ENCODE measurements at places on chromosomes 11 and 22.
A peak's percentile ranks its signal among the peaks of the same experiment; 100 is the strongest.

DNA sequence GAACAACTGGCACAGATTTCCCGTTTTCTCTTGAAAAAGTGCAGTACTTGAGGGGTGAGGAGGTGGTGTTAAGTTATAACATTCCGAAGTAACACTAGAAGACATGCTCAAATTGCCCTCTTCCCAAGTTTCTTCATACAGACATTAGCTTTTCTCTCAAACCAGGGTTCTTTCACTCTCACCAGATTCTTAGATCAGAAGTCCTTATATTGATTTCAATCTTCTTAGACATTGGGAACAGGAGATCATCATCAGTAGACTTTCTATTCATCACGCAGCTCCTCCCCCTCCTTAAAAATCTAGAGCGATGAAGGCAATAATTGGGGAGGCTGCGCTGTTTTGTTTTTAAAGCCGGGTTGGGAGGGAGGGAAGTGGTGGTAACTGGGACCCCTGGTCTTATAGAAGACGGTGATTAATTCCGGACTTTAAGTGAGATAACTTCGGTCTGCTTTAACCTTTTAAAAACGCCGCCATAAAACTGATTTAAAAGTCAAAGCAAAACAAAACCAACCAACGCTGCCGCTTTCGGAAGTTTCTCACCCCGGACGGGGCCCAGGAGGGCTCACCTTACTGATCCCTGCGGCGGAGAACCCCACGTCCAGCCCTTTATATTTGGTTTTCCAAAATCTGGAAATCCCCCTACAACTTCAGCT, 665 bp downstream of the USP28 start:
- no peak for DNase-seq

GRCh38 chr11:79538775-79539174, 97.9 kb upstream of the TENM4 start:
- DNase-seq = no peak

- DNase-seq = no peak
Measured at GRCh38 chr11:129259931-129260348, 67.8 kb upstream of the ARHGAP32 start.

DNA sequence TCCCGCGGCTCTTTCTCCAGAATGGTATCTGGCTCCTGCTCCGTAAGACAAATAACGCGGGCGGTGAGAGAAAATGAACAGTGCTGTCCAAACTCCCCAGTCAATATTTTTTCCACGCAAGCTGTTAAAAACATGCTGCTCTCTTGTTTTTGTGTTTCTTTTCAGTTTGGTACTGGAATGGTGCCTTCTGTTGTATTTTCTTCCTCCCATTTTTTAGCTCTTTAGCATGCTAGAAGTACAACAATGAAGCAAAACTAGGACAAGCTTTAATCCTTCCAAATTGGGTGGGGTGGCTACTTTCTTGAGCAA, 599 bp upstream of the PPP2R1B start:
- no peak for DNase-seq

- DNase-seq = no peak
Measured at GRCh38 chr11:44839458-44840084, 111.1 kb downstream of the TP53I11 start.

- no peak for DNase-seq
Measured at GRCh38 chr11:79025622-79026021, 415.2 kb downstream of the TENM4 start.

DNA sequence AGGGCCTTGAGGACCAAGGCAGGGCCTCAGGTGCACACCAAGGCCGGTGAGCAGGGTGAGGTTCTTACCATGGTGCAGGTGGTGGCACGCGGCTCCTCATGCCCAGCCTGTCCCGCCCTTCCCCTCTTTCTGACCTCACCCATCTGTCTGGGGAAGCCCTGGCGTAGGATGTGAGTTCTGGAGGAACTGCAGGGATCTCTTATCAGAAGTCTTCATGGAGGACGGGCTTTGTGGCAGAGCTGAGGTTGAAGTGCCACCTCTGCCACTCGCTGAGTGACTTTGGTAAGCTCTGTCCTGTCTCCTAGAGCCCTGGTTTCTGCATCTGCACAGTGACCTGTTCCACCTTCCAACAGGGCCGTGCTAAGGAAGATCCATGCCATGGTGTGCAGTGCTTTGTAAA, 49.1 kb downstream of the LRRC32 start:
- no peak for DNase-seq

DNA sequence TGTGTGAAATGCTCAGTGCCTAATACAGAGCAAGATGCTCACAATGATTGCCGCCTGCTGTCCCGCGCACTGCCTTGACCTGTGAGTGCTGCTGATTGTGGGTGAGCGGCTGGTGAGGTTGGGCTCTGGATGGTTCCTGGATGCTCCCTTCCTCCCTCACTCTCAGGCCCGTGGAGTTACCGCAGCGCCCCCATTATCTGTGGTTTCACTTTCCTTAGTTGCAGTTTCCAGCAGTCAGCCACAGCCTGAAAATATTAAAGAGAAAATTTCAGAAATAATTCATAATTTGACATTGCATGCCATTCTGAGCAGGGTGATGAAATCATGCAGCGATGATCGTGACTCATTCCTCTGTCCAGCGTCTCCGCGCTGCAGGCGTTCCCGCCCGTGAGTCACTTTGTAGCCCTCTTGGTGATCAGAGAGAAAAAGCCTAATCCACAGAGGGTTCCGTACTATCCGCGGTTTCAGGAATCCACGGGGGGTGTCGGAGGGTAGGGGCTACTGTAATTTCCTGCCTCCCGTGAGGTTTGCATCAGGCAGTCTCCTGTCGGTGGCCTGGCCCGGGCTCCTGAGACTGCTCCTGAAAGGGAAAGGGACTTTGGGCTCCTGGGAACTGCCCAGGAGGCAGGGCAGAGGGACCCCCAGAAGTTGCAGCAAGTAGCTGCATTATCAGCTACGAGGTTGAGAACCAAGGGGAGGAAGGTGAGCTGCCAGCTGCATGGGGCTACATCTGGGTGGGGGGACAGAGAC, 10.6 kb downstream of the RPL3 start:
- DNase-seq = peak; percentile 40

DNA sequence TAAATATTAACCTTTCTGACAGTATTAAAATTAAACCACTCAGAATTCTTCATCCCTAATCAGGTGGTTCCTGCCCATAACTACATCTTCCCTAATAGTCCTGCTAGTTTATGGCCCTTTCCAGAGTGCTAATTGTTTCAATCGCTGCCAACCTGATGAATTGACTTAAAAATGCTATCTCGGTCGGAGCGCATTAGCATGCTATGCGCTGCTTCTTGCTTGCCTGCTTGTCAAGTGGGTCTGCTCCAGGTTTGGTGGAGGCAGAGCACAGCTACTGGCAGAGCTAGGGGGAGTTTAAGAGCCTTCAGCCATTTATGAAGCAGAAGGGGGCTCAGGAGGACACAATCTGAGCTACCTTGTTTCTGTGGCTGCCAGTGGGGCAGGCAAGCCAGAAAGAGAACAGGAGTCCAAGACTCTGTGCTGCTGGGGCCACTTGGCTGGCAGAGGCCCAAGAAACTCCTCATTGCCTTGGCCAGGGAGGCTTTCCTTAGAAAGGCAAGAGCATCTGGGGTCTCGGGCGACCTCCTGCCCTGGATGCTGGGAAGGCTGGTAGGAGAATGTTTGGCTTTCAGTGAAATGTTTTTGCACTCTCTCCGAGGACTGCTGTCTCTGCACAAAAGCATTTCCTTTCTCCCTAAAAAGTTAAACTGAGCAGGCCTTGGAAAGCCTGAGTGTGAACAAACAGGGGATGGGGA, 62.1 kb upstream of the PHOX2A start:
- DNase-seq = no peak

- DNase-seq = no peak
Measured at GRCh38 chr11:85922367-85922766, 67.2 kb downstream of the CCDC83 start.

- no peak for DNase-seq
Measured at GRCh38 chr22:44677353-44677840, 24.6 kb upstream of the PRR5 start.

DNA sequence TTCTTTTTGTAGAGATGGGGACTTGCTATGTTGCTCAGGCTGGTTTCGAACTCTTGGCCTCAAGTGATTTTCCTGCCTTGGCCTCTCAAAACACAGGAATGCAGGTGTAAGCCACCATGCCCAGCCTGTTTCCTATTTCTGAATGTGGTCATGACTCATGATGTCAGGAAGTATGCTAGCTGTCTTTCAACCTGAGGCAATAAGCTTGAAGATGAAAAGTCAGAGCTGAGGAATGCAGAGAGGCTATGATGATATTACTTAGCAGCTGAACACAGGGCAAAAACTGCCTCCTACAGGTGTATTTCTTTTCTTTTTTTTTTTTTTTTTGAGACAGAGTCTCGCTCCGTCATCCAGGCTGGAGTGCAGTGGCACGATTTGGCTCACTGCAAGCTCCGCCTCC, 9.0 kb upstream of the NUCB2 start:
- no peak for DNase-seq

DNA sequence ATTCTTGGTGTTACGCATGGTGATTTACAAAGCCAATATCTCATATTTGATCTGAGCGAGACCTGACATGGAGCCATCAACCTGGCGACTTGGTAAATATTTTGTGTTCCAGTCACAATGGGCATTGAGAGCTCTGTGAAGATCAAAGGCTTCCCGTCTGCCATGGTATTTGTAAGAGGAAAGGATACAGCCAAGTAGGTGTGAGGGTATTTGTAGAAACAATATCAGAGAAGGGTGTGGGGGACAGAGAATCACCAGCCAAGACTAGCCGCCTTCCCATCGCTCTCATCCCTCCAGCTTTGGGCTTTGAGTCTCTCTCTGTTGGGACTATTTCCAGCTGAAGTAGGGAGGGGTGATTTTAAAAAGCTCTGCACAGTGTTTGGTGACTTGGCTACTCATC, 173.4 kb upstream of the BDNF start:
- no peak for DNase-seq

DNA sequence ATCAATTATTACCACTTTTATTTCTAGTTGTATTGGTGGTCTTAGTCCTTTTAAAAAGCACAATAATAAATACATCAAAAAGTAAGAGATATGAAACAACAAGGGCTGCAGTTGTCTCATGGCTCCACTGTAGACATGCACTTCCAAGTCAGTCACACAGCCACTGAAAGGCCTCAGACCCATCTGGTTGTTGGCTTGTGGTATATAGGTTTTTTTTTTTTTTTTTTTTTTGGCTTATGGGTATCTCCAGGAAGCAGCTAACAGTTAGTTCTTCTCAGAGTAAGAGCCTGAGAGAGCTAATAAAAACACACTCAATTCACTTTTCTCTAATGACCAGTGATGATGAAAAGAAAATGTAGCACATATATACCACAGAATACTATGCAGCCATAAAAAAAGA, 6.0 kb upstream of the OR52E6 start:
- no peak for DNase-seq

- no peak for DNase-seq
Measured at GRCh38 chr22:49010070-49010863, 817.4 kb downstream of the BRD1 start.

GRCh38 chr11:77039491-77040400, 5.5 kb downstream of the B3GNT6 start:
- peak; percentile 53 for DNase-seq

DNA sequence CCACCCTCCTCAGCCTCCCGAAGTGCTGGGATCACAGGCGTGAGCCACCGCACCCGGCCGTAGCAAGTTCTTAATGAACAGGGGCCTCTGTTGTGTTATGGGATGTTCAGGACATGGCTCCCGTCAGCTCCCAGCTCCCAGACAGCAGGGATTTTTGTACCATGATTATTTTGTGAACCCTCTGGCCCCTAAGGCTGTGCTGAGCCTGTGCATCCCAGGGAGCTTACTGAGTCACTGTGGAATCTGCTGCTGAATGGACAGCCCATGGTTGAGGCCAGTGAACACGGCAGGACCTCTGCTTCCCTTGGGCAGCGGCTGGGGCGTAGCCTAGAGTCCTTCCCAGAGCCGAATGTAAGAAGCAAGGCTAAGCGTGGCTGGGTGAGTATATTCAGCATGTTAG, 245.2 kb downstream of the NTM start:
- DNase-seq = no peak

DNA sequence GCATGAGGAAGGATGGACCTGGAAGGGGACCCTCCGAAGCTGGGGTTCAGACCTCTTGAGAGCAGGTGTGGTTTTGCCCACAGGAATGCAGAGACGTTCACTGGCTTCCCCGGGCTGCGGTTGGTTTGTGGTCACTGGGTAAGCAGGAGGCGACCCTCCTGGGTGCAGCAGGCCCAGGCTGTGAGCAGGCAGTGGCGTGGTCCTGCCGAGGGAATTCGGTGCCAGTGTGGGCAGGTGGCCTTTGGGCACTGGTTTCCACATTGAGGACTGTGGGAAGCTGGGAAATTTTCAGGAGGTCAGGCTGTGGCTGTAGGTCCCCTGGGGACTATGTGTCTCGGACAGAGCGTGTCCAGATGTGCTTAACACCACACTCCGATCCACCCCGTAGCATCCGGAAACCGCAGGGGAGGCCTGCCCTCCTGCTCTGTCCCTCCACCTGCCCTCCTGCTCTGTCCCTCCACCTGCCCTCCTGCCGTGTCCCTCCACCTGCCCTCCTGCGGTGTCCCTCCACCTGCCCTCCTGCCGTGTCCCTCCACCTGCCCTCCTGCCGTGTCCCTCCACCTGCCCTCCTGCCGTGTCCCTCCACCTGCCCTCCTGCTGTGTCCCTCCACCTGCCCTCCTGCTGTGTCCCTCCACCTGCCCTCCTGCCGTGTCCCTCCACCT, 27.5 kb downstream of the TPCN2 start:
- no peak for DNase-seq

GRCh38 chr11:66421492-66422205, 814 bp downstream of the NPAS4 start:
- peak; percentile 88 for DNase-seq

- DNase-seq = no peak
Measured at GRCh38 chr11:2459016-2459725, 14.4 kb downstream of the KCNQ1 start.

- DNase-seq = no peak
Measured at GRCh38 chr11:1998861-1999260, 1.2 kb upstream of the H19 start.

DNA sequence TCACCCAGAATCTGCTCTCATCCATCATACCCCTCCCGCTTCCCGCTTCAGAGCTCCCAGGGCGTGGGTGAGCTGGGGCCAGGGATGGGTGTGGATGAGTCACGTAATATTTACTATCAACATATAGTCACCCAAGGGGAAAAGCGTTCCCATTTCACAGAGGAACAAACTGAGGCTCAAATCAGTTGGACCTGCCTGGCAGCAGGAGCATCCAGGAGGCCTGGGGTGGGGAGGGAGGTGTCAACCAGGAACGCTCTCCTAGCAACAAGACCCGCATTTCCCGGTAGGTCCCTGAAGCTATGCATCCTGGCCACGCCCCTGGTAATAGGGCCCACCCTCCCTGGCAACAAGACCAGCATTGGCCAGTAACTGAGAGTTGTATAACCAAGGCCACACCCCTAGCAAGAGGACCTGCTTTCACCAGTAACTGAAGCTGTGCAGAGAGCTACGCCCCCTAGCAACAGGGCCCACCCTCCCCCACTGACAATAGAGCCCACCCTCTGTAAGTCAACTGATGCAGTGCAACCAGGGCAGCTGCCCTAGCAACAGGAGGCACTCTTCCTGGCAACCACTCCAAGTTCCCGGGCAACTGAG, 32.7 kb upstream of the TXNRD2 start:
- no peak for DNase-seq

- peak; percentile 92 for DNase-seq
Measured at GRCh38 chr11:2930704-2931419, 1.6 kb upstream of the PHLDA2 start.
